ENCODE measurements at places on chromosomes 4 and X.

DNA sequence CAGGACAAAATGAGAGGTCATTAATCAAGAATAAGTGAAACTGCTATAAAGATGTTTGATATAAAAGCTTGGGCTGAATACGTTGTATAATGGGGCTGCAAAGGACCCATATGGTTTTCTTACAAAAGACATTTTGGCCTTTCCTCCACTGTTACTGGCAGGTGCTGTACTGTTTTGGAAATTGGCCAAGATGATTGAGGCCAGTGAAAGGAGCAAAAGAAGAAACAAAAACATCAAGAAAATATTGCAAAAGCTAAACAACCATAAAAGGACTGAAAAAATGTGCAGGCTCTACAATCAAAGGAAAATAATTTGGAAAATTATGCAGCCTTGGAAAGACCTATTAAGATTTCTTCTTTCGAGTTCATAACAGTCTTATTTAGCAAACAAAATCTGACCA is 222.2 kb upstream of the PPP1R2C start:
- no peak for DNase-seq

GRCh38 chr4:100953616-100954015 is 393.7 kb downstream of the PPP3CA start:
- DNase-seq = no peak

DNA sequence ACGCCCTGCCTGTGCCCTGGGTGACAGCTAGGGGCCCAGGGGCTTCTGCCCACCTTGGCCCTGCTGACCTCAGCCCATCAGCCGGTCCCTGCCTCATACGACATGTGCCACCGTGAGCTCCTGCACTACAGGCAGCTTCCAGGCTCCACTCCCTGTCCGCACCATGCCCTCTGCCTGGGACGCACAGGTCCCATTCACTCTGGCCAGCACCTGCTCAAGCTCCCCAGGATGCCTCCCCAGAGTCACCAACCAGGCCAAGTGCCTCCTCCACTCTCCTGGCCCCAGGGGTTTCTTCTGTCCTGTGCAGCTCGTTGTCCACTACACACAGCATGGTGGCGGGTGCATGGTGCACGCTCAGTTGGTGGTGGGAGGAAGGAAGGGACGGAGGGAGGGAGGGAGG is 20.2 kb upstream of the MRFAP1 start:
- no peak for DNase-seq

GRCh38 chr4:84796394-84796793 is 170.1 kb downstream of the WDFY3 start:
- DNase-seq = no peak

- DNase-seq = no peak
These were observed 226.7 kb upstream of the PRKX start for GRCh38 chrX:3940000-3940610.

DNA sequence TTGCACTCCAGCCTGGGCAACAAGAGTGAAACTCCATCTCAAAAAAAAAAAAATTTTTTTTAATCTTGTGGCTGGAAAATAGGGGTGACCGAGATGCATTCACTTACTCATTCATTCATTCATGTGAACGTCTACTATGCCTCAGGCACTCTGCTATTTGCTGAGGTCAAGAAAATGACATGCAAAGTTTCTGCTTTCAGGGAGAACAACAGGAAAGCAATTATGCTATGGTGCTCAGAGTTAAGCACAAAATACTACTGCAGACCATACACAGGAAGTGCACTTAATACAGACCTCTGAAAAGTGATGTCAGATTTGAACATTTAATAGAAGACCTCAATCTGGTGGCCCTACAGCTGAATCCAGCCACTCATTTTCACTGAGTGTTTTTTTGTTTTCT is 59.6 kb upstream of the DUSP21 start:
- DNase-seq = no peak

DNA sequence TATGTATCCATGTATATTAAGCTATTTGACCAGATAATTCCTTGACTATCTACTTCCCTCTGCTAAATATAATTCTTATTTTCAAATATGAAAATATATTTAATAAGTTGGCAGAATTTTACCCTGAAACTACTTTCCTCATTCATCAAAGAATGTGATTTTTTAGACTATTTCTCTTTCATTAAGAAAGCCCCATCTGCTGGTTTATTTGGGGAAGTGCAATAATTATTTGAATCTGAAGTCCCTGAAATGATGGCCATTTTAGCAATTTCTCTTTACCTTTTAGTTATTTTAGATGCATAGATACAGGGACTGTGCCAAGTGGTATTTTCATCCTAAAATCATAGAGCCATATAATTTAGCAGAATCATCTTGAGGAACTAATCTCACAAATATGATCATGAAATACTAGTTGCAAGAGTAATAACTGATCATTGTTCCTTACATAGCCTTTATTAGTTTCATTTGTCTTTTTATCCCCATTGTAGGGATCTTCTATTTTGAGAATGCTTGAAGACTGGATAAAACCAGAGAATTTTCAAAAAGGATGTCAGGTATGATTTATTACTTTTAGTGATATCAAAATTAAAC is 39.0 kb downstream of the ENPEP start:
- DNase-seq = peak; percentile 19

DNA sequence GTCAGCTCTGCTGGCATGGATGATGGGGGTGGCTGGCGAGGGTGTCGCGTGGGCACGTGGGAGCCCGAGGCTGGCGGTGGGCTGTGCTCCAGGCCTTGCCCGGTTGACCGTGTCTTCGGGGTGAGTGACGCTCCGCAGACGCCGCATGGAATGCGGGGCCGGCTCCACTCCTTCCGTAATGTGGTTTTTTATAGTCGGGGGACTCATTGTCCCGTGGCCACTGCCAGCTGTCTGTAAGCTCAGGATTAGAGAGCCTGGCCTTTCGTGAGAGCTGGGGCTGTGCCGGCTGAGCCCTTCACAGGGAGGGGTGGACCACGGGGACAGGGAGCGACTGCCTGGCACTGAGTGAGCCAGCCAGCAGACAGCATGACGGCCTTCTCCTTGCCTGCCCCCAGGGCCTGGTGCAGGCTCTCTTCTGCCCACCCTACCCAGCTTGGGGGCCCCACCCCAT is 20.4 kb downstream of the DOK7 start:
- DNase-seq = no peak

DNA sequence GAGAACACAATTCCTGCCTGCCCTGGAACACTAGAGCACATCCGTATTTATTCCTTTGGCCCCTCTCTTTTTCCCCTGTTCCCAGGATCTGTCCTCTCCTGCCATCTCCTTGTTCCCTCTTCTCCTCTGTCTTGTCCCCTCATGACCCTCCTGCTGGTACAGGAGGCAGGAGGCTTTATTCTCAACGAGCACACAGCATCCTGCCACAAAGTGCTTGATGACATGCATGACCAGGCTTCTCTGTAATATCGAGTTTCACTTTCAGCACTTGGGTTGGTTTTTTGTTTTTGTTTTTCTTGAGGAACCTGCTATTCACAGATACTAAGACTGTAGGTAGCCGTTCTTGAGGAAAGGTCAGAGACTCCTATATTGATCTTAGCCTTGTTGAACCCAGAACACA is 35.3 kb downstream of the NALF2 start:
- no peak for DNase-seq

DNA sequence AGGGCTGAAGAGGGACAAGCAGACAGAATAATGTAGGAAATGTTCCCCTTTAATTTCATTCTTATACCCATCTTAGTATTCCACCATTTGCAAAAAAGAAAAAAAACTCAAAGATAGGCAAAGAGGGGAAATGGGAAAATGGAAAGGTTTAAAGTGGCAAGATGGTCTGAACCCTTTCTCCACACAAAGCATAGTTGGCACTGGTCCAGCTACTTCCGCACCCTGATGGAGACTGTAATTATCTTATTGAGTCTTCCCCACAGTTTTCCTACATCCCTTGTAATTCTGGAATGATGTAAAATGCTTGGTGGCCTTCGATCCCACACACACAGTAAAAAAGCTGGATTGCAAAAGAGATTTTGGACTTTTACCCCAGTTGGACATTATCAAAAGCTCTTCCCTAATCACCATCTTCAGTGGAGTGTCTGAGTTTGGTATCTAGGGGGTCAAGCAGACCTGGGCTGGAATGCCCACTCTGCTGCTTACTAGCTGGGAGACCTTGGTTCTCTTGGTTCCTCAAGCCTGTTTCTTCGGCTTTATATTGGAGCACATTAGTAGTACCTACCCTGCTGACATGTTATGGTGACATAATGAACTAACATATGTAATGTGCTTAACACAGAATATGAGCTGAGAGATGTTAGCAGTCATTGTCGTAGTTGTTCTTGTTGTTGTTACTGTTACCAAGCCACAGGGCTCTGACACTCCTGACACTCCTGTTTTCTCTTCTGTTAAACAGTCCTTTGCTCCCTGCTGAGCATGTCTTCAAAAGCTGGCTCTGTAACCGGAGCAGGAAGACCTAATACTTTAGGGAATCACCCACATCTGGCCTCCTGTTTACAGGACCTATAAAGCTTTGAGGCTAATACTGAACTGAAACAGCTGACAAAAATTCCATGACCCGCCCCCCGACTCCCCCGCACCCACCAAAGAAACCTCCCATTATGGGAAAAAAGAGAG is 4.7 kb downstream of the SRPX2 start:
- DNase-seq = no peak

DNA sequence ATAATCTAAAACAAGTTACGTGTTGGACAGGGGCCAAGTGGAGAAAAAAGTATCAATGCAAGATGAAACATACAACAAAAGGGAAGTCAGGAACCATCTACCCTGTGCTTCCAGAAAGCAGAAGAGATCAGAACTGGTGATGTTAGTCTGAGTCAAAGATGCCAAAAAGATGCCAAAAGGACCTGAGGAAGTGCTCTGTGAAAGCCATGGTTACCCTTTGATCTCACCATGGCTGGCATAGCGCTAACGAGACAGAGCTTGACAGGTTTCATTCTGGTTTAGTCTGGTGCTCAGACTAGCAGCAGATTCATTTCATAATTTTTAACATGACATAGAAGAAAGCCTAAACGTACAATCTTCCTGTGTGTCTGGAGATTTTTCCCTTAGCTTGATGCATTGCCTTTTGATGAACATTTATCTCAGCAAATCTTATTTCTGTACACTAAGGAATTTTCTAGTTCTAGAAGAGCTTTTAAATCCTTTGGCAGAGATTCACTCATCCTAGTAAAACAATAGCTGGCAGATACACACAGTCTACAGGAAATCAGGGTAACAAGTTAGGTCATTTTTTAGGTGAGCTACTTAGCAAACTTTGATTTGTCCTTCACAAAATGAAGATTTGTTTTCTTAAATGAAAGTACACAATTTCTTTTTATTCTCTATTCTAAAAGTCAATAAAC is 87.7 kb downstream of the COL25A1 start:
- no peak for DNase-seq

DNA sequence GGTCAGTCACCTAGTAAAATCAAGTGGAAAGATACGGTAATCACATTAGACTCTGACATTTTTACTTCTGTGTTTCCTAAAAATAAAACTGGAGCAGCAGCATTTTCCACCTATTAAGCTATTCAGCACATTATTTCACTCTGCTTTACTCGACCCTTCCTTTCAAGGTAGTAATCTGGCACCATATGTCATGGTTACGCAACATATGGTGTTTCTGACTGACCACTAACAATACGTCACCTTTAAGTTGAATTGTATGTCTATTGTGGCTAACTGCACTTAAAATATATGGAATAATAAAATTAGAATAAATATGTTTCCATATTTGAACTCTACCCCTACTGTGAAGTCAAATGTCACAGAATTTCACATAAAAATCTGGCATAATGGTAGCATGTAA is 168.8 kb downstream of the CDS1 start:
- no peak for DNase-seq

GRCh38 chr4:42767669-42768068 is 110.8 kb upstream of the ATP8A1 start:
- no peak for DNase-seq

DNA sequence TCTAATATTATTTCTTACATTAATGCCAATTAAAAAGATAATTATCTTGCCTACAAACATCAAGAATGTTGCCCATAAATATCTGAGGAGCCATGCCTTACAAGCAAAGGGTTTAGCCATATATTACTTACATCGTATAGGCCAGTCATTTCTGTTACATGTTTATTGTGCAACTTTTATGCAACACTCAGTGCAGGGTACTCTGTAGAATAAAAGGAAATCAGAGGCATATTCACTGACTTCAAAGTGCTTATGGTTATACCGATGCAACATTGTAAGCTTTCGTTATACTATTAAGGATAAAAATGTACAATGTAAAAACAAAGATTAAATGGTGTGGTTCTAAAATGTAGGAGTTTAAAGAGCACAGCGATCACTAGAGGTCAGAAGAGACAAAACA is 315.9 kb downstream of the PCDH10 start:
- DNase-seq = no peak

DNA sequence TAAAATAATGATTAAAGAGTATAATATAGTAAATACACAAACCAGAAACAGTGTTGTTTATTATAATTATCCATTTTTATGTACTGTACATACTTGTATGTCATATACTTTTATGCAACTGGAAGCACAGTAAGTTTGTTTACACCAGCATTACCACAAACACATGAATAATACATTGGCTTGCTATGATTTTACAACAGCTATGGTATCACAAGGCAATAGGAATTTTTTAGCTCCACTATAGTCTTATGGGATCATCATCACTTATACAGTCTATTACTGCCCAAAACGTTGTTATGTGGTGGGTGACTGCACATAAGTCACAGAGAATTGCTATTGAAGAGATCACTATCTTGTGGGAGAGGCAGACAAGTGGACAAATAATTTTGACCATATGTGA is 1.8 kb upstream of the PF4V1 start:
- DNase-seq = no peak

DNA sequence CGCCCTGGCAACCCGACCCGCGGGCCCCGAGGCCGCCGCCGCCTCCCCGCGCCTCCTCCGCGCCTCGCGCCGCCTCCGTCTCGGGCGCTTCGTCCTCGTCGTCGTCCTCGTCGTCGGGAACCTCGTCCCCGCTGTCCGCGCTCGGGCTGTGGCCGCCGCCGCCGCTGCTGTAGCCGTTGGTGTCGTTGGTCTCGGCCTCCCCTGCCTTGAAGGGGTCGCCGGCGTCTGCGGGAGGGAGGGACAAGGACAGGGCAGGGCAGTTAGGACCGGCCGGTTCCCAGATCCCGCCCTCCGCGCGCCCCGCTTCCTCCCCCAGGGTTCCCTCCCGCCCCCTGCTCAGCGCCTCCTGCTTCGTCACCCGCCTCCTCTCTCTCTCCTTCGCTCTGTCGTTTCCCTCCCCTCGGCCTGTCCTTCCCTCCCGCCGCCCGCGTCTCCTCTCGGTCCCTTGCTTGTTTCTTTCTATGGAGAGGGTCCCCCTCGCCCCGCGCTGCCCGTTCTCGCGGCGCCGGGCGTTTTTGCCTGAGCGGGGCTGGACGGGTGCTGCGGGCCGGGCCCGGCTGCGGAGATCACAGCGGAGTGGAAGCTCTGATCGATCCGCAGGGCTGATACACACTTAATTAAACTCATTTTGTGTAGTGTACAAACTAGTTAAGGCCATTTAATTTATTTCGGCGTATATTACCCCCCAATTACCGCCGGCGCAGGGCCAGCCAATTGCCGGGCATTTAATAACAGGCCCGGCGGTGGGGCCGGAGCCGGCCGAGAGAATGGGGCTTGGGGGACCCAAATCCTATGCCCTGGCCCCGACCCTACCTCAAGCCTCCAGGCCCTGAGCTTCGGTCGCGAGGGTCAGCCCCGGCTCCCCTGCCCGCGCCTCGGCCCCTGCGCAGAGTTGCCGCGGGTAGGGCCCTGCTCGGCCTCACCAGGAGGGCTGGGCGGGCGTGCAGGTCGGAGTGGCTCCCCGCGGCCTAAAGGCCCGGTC is 2.4 kb downstream of the NKX1-1 start:
- no peak for DNase-seq
